Fibroblast of upper back skin (primary cell): ENCODE measurements at places on chromosomes 2 and 18.

GRCh38 chr2:203908066-203908796 is 28.3 kb upstream of the ICOS start:
- DNase-seq = no peak

GRCh38 chr2:231917280-231918066 is 8.7 kb downstream of the NPPC start:
- no peak for DNase-seq

DNA sequence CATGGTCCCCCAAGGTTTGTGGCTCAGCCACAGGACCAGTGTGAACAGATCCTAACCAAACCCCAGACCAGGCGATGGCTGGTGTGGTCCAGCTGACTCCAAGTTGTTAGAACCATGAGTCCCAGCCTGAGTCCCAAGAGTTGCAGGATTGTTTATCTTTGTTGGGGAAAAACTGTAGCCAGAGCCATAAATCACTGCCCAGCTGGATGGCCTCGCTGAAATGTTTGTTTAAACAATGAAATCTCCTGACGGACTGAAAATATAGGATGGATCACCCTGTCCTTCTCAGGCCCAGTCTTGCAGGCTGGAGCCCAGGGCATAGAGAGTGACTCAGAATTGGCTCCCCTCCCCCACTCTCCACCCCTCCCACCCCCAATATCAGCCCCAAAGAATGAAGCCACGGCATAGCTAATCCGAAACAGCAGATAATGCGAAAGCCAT is 36.4 kb downstream of the PKDCC start:
- DNase-seq = peak; percentile 95

DNA sequence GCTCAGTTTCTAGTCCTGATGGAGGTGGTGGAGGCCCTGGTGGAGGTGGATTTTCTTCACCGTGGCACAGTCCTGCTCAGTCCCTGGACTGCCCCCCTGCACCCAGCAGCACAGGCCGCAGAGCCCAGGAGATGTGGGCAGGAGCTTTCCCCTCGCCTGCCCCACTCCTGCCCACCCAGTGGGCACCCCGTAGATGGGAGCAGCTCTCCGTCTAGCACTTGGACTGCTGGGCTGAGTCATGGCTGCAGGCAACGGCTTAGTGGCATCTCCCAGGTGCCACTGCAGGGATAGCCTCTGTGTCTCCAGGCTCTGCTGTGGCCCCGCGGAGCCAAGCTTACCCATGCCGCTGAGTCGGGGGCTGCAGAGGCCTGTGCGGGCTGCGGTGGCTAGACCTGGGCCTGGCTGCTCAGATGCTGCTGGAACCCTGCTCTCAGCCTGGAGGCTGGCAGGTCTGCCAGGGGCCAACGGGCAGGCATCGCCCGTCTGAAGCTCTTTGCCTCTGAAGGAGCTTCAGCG is 92.3 kb upstream of the CTDP1 start:
- DNase-seq = no peak
